ENCODE measurements at places on chromosomes 2 and 18. TPM values are rescaled to one million over a fixed set of nuclear protein-coding genes. Genes with fewer than 3 reads are reported as not detected.

Gene CYB5A
- total RNA-seq, result 74.2 TPM

Gene ITGA4
- 1.5 TPM for total RNA-seq

Gene RAB6C
- total RNA-seq, result 0.22 TPM

Gene RFTN2
- 4.6 TPM for total RNA-seq

Gene CCDC68
- 7.1 TPM for total RNA-seq

DNA sequence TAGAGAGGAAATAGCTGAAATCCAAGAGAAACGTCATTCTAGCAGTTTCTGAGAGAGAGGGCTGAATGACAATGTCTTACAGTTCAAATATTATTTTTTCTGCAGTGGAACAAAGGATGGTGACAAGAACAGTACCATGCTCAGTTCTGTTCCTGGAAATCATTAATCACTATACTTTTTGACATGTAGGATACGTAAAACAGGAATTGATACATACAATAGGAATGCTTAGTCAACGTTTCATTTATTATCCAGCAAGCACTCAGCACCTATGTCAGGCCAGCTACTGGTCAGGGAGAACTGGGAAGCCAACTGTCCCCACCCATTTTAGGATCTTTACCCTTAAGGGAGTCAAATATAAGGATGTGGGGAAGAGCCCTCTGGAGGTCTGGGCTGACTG, 114.7 kb downstream of the DHRS9 start:
- H3K4me1 ChIP-seq, result no peaks in the 10 kb centered on the region
- H3K27ac ChIP-seq, result no peak overlapping the region
- no peak overlapping the region for H3K4me3 ChIP-seq
- no peaks in the 10 kb centered on the region for H3K27me3 ChIP-seq

DNA sequence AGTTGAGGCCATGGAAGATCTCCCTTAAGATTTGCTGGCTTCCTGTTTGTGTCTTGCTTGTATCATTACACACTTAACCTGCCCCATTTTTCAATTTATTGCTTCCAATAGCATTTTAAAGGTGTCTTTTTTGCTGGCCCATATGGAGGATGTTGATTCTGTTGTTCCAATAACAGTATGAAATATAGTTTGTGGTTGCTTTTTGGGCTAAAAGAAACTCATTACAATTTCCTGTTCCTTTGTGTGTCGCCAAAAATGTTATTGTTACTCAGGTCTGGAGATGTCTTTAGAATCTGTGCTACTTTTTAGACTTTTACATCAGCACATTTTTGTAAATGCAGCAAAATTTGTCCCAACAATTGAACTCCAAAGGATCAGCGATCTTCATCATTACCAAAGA, 234.0 kb upstream of the ITGA4 start:
- no peak for DNase-seq
- no peaks in the 10 kb centered on the region for H3K36me3 ChIP-seq
- no peak overlapping the region for H3K4me3 ChIP-seq
- H3K27me3 ChIP-seq, result no peaks in the 10 kb centered on the region

GRCh38 chr18:47334966-47335365, 83.5 kb upstream of the SKOR2 start:
- no peaks in the 10 kb centered on the region for H3K4me1 ChIP-seq
- H3K4me3 ChIP-seq, result no peak overlapping the region
- no peaks in the 10 kb centered on the region for H3K36me3 ChIP-seq
- DNase-seq, result no peak

GRCh38 chr2:223949241-223949840, 4.2 kb upstream of the WDFY1 start:
- no peaks in the 10 kb centered on the region for H3K36me3 ChIP-seq
- no peaks in the 10 kb centered on the region for H3K4me1 ChIP-seq
- H3K27me3 ChIP-seq, result no peaks in the 10 kb centered on the region

DNA sequence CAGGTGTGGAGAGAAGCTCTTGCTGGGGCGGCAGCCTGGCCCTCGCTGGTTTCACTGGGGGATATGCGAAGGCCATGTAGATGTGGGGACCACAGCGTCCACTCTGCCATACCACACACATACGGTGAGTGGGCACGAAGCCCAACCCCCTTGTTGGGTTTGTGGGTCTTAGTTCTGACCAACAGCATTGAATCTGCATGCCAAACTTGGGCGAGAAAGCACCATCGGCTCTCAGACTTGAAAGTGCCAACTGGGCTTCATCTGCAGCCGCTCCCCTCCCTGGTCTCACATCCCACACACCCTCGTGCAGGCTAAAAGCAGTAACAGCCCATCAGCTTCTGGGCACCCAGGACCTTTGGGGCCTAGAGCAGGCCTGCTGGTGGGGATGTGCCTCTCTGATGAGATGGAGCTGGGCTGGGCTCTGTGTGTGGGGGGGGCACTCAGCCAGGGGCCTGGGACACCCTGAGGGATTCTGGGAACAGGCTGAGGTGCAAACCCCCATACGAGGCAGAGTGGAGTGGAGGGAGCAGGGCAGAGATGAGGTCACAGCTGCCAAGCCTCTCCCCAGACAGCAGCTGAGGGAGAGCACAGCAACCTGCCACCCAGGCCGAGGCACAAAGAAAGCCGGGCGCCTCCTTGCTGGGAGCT, 264.4 kb downstream of the TWIST2 start:
- peaks cover 11% of the 10 kb centered on the region for H3K4me1 ChIP-seq
- no peak overlapping the region for H3K4me3 ChIP-seq
- no peak for DNase-seq
- peaks cover 49% of the 10 kb centered on the region for H3K36me3 ChIP-seq
- H3K27me3 ChIP-seq, result no peaks in the 10 kb centered on the region

- H3K27me3 ChIP-seq, result no peaks in the 10 kb centered on the region
- H3K4me1 ChIP-seq, result peaks cover 12% of the 10 kb centered on the region
These were observed 191.4 kb downstream of the LDLRAD4 start for GRCh38 chr18:13409997-13410396.

DNA sequence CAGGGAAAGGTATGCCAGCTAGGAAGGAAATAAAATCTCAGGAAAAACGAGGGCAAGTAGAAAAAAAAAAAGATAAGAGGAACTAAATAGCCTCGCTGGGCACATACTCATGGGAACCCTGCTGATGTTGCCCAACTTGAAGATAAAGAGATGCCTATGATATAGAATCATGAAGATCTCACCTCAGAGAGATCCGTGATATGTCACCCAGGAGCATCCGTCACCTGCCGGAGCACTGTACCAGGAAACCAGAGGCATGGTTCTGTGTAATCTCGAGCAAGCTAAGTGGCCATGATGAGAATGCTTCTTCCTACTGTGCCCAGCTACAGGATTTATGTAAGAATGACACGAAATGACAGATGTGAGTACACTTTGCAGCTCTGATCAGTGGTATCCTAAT, 40.0 kb downstream of the CYP1B1 start:
- no peak overlapping the region for H3K4me3 ChIP-seq
- H3K27ac ChIP-seq, result no peak overlapping the region
- H3K27me3 ChIP-seq, result no peaks in the 10 kb centered on the region
- H3K4me1 ChIP-seq, result peaks cover 3% of the 10 kb centered on the region
- DNase-seq, result no peak
- no peaks in the 10 kb centered on the region for H3K36me3 ChIP-seq

Data from heart right ventricle (tissue), 16 donors.